ENCODE measurements at places on chromosomes 12 and 14.

GRCh38 chr12:109386059-109386433 lies 38.3 kb downstream of the MYO1H start:
- DNase-seq: no peak

GRCh38 chr12:6752167-6752920 lies 597 bp downstream of the MLF2 start:
- no peak for DNase-seq

DNA sequence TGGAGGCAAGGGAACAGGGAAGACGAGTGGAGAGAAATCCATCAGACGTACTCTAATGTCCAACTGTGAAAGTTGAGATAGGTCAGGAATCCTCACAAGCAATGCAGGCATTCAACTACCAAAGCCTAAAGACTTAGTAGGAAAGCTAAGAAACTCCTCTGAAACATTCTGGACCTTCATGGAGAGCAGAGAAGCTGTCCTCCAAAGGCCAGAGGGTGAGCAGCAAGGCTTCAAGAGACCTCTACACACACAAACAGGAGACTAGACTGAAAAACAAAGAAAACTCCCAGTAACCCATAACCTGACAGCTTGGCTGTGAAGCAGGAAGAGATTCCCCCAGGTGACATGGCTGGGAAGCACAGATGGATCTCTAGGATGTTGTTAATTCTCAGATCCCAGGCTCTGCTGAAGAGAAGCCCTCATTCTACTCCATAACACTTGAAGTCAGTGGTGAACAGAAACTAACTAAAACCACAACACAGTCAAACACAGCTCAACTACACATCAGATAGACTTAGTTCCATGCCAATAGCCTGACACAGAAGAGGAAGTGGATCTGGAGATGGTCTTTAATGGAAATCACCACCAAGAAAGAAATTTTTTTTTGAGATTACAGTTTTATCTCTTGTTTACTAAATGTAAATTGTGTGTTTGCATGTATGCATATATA lies 23.2 kb upstream of the LYZ start:
- DNase-seq: peak; percentile 63

DNA sequence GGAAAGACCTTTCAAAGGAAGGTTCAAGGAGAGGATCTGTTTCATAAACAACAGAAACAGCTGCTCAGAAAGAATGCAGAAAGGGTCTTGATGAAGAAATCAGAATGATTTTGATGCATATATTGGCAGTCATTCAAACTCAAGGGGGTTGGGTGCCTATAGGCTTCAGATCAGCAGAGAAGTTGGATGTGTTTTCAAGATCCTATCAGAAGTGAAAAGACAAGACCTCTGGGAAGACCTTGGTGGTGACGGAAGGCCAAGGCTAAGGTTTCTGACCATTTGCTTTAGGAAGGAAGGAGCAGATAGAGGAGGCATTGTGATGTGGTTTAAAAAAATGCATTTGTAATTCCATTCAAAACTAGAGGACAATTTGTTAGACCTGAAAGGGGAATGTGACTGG lies 15.2 kb upstream of the PTPRB start:
- DNase-seq: no peak

GRCh38 chr14:99990268-99991170 lies 74.7 kb upstream of the EVL start:
- no peak for DNase-seq

GRCh38 chr14:63478010-63478409 lies 65.2 kb downstream of the PPP2R5E start:
- no peak for DNase-seq
